ENCODE measurements at places on chromosomes 7 and 10.

DNA sequence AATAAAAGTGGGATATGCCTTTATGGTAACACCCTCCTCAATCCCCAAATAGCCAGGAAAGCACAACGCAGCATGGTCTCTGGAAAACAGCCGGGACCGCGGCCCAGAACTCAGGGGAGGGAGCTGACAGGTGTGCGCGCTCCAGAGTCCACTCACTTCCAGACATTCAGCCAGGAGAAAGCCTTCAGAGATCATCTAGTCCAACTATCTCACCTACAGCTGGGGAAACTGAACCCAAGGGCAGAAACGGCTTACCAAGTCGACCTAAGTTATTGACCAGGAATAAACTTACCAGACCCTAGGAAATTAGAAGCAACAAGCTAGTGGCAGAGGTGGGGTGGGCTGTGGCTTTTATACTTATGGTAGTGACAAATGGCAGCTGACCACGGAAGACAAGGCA is 16.4 kb downstream of the GSDME start:
- DNase-seq = no peak

GRCh38 chr7:44646176-44646920 is 39.9 kb downstream of the OGDH start:
- DNase-seq = no peak

DNA sequence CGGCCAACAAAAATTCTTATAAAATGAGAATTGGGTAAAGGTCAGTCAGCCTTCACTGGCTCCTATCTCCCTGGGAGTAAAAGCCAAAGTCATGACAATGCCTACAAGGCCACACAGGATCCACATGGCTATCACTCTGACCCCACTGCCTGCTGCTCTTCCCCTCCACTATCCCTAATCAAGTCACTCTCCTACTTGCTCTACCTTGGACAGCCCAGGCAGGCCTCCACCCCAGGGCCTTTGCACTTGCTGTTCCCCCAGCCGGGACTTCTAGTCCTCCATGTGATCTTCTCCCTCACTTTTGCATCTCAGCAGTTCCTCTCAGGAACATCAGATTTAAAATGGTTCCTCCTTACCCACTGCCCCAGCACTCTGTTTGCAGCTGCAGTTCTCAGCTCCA is 50.6 kb downstream of the PRR15 start:
- no peak for DNase-seq

- no peak for DNase-seq
Measured at GRCh38 chr10:52129410-52130178, 184.5 kb upstream of the DKK1 start.

GRCh38 chr7:96329241-96329640 is 7.3 kb upstream of the SLC25A13 start:
- DNase-seq = no peak

GRCh38 chr10:92265687-92266258 is 25.1 kb downstream of the CPEB3 start:
- no peak for DNase-seq

GRCh38 chr10:53601260-53601875 is 828.8 kb upstream of the MBL2 start:
- no peak for DNase-seq

GRCh38 chr7:118029826-118030422 is 154.0 kb upstream of the LSM8 start:
- DNase-seq = no peak

- DNase-seq = no peak
Measured at GRCh38 chr7:77738871-77739270, 42.6 kb downstream of the RSBN1L start.

DNA sequence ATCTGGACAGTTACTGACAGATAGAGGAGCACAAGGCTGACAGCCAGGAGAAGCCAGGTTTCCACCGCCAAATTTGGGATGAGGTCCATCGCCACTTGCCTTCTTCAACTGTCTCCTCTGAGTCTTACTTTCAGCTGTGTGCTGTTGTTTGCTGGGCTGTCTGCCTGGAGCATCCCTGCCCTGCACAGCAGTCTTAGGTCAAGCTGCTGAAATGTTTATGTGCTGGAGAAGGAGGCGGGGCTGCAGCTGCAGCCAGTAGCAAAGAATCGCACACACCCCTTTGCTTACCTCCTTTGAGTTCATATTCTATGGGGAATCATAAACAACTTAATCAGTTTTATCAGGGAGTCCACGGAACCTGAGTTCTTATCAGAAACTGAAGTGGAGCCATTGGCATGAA is 20.1 kb upstream of the CYP3A5 start:
- DNase-seq = no peak

DNA sequence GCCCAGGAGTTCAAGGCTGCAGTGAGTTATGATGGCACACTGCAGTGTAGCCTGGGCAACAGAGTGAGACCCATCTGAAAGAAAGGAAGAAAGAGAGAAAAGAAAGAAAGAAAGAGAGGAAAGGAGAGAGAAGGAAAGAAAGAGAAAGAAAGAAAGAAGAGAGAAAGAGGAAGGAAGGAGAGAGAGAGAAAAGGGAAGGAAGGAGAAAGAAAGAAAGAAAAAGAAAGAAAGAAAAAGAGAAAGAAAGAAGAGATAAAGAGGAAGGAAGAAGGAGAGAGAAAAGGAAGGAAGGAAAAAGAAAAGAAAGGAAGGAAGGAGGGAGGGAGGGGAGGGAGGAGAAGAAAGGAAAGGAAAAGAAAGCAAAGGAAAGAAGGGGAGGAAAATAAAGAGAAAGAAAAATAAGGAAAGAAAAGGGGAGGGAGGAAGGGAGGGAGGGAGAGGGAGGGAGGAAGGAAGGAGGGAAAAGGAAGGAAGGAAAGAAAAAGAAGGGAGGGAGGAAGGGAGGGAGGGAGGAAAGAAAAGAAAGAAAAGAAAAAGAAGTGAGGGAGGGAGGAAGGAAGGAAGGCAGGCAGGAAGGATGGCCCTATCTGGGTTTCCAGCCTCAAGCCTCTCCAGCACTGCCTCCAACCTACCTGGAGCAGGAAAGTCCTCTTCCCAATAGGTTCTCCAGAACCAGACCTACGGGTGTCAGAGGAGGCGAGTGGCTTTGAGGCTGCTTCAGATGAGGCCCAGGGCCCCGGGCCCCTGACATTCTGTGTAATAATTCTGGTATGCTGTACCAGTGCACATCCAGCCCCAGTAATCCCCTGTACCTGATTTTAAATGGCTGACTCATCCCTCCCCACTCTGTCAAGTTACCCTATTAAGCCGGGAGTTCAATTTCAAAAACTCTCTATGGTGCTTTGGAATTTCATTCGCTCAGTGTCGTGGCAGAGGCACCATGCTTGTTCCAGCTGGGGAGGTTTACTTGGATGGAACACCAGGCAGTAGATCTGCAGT is 6.8 kb upstream of the PARD3 start:
- no peak for DNase-seq

DNA sequence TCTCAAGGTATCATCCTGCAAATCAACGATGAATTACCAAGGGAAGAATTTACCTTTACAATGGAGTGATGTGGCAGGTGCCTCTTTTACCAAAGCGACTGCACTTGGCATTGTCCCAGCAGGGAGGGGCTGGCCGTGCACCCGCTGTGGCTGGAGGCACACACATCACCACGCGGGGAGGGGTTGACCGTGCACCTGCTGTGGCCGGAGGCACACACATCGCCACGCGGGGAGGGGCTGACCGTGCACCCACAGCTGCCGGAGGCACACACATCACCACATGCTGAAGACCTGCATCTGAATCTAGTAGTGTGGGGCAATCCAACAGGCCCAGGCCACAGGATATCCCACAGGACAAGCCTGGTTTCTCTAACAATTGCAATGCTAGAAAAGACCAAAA is 493.5 kb downstream of the DNAJB6 start:
- DNase-seq = no peak

GRCh38 chr7:27897441-27897847 is 157.5 kb downstream of the TAX1BP1 start:
- no peak for DNase-seq

DNA sequence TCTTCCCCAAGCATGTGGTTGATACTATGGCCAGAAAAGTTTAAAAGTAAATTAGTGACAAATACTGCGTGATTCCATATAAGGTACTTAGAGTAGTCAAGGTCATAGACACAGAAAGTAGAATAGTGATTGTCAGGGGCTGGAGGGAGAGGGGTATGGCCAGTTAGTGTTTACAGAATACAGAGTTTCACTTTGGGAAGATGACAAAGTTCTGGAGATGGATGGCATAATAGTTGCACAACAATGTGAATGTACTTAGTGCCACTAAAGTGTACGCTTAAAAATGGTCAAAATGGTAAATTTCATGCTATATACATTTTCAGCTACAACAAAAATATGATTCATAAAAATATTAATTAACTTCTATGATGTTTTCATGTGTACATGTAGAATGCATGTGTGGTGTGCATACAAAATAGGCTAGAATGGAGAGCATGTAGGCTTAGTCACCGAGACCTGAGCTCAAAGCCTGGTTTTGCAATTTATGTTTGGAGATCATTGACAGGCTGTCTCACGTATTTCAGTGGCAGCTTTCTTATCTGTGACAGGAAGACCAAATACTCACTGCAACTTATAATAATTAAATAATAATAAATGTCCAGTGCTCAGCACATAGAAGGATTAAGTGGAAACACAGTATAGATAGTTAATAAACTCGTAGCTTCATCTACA is 625.6 kb downstream of the SUGCT start:
- DNase-seq = no peak

DNA sequence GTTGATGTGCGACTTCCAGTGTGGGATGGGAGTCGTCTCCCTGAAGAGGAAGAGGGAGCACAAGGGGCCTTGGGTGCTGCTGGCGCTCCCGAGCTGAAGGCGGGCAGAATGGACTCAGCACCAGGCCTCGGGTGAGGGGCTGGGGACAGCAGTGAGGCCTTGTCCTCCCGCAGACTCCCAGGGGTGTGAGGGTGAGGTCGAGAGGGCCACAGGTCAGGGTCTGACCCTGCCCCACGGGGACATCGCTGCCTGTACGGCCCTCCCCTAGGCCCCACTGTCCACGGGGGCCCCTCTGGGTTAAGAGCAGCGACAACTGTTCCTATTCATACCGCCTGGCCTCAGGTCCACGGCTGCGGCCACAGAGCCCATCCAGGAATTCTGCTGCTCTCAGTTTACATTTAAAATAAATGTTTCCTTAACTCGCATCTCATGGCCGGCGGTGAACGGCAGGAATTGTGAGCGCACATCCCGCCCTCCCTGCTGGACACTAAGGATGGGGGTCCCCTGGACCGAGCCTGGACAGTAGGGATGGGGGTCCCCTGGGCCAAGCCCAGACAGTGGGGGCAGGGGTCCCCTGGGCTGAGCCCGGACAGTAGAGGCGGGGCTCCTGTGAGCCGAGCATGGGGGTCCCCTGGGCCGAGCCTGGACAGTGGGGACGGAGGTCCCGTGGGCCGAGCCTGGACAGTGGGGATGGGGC is 61.7 kb downstream of the PDGFA start:
- no peak for DNase-seq

GRCh38 chr10:48417374-48417773 is 110.9 kb downstream of the MAPK8 start:
- DNase-seq = no peak

DNA sequence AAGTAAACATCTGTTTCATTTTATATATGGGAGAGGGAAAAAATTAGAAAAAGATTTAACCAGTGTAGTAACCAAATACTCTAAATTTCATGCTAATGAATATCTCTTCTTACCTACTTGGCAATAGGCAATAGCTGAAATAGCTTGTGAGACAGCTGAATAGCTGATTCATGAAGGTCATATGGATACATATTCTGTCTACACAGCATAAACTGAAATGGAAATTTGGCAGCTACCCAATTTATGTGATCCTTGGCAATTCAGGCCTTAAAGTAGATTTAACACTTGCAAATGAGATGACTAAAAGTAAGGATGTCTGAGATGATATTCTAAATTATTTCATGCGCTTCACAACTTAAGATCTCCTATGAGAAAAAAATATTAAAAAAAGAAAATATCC is 261.2 kb upstream of the SEMA3A start:
- peak; percentile 13 for DNase-seq

DNA sequence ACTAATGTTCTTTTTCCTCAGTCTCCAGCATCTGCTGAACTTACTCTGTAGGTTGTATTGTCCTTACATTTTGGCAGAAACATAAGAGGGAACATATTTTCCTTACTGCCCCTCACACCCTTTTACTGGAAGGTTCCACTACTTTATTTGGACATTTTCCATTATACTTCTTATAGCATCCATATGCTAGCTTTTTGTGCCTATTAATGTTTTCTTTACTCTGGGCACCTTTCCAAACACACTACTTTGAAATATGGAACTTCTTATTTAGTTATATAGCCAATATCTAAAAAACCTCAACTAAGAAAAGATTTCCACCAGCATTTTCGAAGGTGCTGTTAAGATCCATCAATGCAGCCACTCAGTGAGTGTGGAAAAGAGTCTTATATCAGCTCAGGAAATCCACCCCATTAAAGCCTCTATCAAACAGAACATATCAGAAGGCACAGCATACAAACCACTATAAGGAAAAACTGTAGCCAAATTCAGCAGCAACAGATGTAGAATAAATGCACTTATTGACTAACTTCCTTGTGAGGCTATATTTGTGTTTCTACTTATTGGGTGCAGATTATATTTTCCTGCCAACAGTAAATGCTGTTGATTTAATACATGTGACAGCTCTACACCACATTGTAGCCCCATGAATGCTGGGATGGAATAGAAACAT is 272.5 kb upstream of the SEMA3E start:
- DNase-seq = no peak

DNA sequence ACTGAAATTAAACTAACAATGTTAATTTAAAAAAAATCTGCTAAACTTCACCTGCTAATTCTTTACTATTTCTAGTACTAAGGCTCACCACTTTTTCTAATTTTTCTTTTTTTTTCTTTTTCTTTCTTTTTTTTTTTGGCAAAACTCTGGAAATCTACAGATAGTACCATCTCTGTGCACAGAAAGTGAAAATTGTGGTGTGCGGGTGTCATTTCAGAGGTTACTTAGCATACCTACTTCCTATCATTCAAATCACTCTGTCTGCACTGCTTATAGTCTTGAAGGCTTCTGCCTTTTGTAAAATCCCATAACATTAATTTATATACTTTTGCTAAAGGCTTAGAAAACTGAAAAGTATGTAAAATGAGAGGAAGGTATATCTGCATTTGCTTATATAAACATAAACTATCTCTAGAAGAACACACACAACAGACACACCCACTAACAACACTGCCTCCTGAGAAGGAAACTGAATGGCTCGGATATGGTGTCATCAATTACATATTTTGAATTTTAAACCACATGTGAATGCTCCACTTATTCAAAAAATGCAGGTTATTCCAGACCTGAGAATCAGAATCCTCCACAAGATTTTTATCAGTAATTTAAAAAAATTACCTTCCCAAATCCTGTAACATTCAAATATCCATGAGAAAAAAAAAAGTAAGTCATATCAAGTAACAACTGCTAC is 229.5 kb downstream of the PARD3 start:
- DNase-seq = peak; percentile 11
